ENCODE measurements at places on chromosomes 2 and 18. TPM values are rescaled to one million over a fixed set of nuclear protein-coding genes. Genes with fewer than 3 reads are reported as not detected.
A peak's percentile ranks its signal among the peaks of the same experiment; 100 is the strongest.

The MAPRE2 gene
- 25.7 TPM for polyA plus RNA-seq

The RAD51AP2 gene
- 0.19 TPM for polyA plus RNA-seq

The NT5DC4 gene
- not detected for polyA plus RNA-seq

The GALNT5 gene
- 0.41 TPM for polyA plus RNA-seq

The FAM117B gene
- 29.4 TPM for polyA plus RNA-seq

The PROKR1 gene
- 0.43 TPM for polyA plus RNA-seq

The ASIC4 gene
- 0.21 TPM for polyA plus RNA-seq

The CFAP53 gene
- polyA plus RNA-seq = 5.8 TPM

GRCh38 chr18:45785134-45785533, 40.3 kb upstream of the SIGLEC15 start:
- no peak for DNase-seq

- no peak for DNase-seq
Measured at GRCh38 chr2:64750001-64750816, 96.5 kb upstream of the SERTAD2 start.

- no peak for DNase-seq
Measured at GRCh38 chr2:160214461-160215445, 14.7 kb upstream of the ITGB6 start.

DNA sequence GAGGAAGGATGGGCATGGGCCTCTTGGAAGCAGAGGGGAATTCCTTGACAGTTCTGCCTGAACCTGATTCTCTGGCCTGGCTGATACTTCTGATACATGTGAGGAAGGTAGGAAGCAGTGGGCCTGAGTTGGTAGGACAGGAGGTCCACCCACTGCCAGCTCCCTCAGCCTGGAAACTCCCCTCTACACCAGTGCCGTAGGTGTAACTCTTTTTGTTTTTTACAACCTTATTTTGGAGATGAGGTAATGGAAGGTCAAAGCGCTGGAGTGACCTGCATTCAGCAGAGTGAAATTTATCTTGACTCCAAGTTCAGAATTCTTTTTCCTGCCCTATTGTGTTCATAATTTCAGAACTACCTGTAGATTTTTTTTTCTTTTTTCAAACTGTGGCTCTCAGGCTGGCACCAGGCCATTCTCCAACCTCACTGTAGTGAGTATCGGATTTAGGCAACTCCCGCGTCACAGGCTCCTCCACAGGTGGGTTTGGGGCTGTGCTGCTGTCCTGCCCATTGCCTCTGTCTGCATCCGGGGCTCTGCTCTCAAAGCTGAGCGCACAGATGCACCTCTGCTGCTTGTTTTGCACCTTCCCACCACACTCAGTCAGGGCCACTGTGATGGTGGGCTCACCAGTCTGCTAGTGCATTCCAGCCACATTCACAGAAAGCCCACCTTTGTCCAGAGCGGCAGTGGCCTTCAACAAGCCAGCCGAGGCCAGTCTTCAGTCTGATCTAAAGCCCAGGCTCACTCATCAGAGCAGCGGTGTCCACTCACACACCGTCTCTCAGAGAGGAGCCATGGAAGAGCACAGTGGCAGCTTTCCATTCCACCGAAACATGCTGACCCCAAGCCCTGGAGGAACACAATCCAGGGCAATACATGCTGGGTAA, 87.2 kb downstream of the UXS1 start:
- no peak for DNase-seq

- DNase-seq = no peak
Measured at GRCh38 chr2:44965684-44966083, 24.2 kb downstream of the SIX3 start.

- DNase-seq = no peak
Measured at GRCh38 chr2:105864262-105864661, 119.5 kb downstream of the NCK2 start.

DNA sequence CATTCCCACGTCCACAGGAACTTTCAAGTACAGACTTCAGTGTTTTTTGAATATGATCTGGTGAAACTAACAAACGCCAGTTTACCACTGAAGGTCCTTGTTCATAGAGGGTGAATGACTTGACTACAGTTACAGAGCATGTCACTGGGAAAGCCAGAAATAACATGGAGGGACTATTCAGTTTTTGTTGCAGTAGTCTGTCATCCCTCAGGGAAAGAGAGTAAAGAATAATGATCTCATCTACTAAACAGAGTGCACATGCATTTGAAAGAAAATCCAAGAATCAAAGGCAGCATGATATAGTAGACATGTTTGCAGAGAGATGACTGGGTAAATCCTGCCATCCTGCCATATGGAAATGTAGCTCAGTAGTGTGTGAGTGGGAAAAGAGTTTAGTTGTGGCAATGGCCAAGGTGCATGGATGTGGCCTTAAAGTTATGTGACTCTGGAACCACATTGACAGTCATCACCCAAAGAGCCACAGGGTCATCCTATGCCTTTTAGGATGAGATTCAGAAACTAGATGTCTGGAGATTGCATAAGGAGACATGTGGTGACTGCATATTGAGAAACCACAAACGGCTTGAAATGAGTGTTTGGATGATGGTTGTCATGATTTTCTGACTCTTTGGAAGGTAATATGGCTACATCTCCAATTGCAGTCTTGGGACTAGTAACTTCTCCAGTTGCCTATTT, 125.3 kb upstream of the ZEB2 start:
- no peak for DNase-seq

DNA sequence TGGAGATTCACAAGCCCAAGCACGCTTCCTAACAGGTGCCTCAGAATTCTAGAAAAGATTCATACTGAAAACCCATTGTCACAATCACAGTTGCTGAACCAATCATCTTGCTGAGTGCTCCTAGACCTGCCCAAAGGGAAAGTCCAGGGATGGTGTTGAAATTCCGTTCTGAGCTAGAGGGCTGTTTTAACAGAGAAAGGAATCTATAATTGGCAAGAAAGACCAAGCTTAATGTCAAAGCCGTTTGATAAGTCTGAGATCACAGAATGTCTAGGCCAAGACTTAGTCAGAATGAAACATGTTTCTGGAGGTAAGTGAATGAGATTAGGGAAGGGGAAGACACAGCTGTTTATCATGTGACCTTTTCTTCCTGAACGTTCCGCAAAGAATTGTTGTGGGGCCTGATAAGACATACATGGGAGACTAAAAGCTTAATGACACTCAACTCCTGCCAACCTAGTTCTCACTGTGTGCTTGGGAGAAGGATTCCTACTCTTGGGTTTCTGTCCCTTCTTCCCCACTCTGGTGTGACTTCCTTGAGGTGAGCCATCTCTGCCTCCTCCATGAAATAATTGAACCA, 27.5 kb downstream of the PMAIP1 start:
- DNase-seq = no peak

DNA sequence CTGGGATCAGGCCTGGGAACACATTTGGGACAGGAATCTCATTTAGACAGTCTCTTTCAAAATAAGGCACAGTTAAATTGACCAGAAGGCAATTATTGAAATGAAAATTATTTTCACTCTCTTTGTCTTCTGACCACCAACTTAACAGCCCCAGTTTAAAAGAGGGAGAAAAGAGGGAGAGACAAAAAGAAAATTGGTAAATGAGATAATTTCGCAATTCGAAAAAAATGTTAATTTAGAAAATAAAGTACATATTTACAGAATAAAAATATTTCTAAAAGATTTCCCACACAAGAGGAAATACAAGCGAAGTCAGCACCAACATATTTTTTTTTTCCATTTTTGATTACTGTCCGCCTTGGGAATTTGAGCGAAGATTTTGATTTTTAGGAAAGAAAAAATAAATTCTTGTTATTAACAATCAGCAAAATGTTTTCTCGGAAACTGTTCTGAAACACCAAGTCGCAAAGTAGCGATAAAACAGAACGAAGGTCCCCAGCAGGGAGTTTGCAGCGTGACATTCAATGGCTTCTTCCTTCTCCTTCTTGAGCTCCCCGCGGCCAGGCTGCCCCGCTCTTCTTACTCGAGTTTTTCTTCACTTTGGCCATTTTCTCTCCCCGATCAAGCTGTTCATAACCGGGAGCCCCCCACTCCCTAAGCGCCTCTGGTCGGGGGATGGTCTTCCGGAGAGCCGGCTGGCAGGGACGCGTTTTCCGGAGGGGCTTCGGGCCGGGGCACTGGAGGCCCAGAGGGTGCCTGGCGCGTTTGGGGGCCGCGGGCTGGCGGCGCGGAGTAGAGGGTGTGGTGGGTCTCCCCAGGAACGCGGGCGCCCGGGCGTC, 5.0 kb downstream of the SP9 start:
- peak; percentile 10 for DNase-seq

DNA sequence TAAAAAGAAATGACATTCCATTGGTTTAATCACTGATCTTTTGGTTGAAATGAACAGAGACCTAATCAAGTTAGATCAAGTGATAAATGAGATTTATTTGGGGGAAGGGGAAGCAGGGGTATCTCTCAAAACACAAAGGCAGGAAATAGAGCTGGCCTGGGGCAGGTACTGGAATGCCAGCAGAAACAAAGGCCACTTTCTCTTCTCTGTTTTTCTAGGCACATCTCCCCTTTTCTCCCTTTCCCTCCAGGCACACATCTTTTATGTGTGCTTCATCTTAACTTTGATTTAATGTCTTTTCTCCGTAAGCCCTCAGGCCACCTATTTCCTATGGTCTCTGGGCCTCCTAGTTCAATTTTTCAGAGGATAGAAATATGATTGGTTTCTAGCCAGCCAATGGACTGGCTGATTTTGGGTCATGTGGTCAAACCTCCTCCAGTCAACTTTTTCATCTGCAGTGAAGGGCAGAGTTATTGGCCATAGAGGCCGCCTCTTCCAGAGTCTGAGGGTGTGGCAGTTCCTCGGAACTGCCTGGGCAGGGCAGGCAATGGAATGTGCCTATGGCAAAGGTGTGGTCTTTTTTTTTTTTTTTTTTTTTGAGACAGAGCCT, 58.9 kb upstream of the FAM136A start:
- no peak for DNase-seq

- no peak for DNase-seq
Measured at GRCh38 chr18:47680488-47680887, 250.0 kb downstream of the SMAD2 start.

DNA sequence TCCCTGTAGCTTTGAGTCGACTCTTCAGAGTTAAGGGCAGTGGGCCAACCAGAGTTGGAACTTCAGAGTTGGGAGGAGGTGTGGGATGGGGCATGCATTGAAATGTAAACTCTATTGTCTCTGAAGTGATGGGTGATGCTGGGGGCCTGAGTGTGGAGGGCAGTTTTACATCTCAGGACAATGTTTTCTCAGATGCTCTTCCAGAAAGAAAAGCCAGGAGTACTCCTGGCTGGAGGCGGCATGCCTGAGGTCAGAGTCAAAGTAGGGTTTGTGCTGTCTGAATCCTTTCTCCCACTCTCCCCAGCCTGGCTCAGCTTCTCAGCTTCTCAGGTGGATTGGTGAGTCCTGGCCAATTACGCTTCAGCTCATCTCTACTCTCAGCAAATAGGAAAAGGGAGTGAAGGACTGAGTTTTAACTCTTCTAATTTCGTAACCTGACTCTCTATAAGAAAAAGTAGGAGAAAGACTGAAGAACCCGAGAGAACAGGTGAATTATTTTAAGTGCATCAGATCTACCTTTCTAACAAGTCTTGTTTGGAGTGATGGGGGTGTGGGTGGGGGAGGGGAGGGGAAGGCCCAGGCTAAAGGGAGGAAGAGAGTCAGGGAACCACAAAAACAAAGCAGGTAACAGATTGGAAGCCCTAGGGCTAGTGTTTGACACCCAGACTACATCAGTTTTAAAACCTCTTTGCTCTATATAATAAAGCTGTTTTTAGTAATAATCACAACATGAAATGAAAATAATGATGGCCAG, 107.5 kb upstream of the PELI1 start:
- no peak for DNase-seq

DNA sequence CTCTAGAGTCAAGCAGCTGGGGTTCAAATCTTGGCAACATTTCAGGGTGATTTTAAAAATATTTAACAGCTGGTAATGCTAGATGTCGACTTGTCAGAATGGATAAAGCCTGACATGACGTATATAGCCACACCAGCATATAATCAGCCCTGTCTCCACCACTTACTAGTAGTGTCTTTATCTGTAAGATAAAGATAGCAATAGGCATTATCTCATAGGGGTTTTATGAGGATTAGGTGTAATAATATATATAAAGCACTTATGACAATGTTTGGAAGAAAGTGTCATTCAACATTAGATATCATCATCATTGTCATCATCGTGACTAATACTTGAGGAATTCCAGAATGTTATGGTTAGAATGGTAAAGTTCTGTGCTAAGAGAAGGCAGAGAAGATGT, 369.0 kb upstream of the CWC22 start:
- no peak for DNase-seq

DNA sequence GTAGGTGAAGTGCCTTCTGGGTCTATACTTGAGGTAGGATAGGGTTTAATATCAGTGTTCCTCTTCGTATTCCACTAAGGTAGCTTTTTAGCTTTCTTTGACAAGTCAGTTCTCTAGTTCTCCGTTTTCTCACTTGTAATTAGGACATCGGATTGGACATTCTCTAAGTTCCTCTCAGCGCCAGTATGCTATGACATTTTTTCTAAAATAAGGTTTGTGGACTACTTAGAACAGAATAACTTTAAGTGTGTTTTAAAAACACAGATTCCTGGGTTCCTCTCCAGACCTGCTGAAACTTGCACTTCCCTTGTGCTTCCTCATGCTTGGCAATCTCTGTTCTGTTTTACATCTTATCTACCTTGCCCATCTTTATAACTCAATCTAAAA, 69.3 kb upstream of the YWHAQ start:
- no peak for DNase-seq

DNA sequence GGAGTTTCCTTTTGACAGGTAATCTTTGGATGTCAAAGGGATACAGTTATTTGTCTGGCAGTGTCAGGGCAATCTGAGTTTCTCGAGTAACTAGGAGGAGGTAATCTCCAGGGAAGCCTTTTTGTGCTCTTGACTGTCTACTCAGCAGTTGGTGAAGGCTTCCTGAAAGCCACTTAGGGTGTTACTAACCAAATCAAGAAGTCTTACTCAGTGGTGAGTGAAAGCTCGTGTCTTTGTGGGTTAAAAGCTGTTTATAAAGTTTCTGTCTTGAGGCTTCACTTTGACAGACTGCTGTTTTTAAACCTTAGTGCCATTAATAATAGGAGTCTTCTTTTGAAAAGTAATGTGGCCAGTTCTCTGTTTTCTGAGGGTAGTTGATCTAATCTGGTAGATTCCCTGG, 1.7 kb downstream of the THSD7B start:
- no peak for DNase-seq

- no peak for DNase-seq
Measured at GRCh38 chr2:40032650-40033319, 253.7 kb upstream of the THUMPD2 start.

DNA sequence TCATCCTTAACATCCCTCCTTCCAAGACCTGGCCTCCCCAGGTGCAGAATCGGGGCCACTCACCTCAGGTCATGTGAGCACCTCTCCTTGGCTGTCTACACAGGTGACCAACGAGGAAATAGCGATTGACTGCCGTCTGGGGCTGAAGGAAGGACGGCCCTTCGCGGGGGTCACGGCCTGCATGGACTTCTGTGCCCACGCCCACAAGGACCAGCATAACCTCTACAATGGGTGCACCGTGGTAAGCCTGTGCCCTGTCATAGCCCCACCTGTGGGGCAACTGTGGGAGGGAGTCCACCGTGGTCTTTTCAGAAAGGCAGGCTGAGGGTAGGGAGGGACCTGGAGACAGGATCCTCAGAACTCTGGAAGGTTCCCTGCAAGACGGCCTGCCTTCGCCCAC, 54.3 kb downstream of the BOLA3 start:
- DNase-seq = no peak
